ENCODE measurements at places on chromosomes 5 and 9. TPM values are rescaled to one million over a fixed set of nuclear protein-coding genes. Genes with fewer than 3 reads are reported as not detected.

C7 gene
- total RNA-seq = not detected

SLC46A2 gene
- not detected for total RNA-seq

BARX1 gene
- total RNA-seq = 0.52 TPM

BTNL9 gene
- total RNA-seq = 0.09 TPM

NPR3 gene
- not detected for total RNA-seq

ASPN gene
- not detected for total RNA-seq

TAF11L10 gene
- not detected for total RNA-seq

MEGF10 gene
- not detected for total RNA-seq

- no peaks in the 10 kb centered on the region for H3K4me1 ChIP-seq
- no peak overlapping the region for H3K4me3 ChIP-seq
- DNase-seq = no peak
- H3K27ac ChIP-seq = no peak overlapping the region
Measured at GRCh38 chr5:56783261-56783660, 32.1 kb upstream of the MAP3K1 start.

- no peaks in the 10 kb centered on the region for H3K4me1 ChIP-seq
- no peak overlapping the region for H3K4me3 ChIP-seq
- H3K27me3 ChIP-seq = no peaks in the 10 kb centered on the region
- no peak for DNase-seq
- no peak overlapping the region for H3K27ac ChIP-seq
- H3K36me3 ChIP-seq = no peaks in the 10 kb centered on the region
Measured at GRCh38 chr5:171693412-171693811, 92.2 kb upstream of the SMIM23 start.

DNA sequence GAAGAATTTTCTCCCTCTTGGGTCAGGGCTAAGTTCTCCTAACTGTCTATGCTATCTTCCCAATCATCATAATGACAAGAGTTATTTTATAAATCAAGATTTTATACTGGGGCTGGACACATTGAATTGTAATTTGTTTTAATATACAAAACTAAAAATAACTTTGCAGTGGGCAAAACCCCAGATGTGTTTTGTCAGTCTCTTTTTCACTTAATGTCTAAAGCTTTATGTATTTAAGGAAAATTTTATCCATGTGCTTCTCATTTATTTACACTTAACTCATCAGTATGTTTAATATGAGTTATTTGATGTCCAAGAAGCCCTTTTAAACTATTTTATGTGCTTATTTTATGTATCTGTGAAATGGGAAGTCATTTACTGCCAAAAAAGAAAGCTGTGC, 362.8 kb upstream of the ADAMTSL1 start:
- DNase-seq = no peak
- no peaks in the 10 kb centered on the region for H3K36me3 ChIP-seq
- no peaks in the 10 kb centered on the region for H3K4me1 ChIP-seq
- no peak overlapping the region for H3K27ac ChIP-seq
- H3K27me3 ChIP-seq = no peaks in the 10 kb centered on the region
- no peak overlapping the region for H3K4me3 ChIP-seq

GRCh38 chr5:72063219-72063819, 44.0 kb upstream of the MAP1B start:
- no peak overlapping the region for H3K4me3 ChIP-seq
- H3K36me3 ChIP-seq = no peaks in the 10 kb centered on the region
- no peak overlapping the region for H3K27ac ChIP-seq
- DNase-seq = no peak

DNA sequence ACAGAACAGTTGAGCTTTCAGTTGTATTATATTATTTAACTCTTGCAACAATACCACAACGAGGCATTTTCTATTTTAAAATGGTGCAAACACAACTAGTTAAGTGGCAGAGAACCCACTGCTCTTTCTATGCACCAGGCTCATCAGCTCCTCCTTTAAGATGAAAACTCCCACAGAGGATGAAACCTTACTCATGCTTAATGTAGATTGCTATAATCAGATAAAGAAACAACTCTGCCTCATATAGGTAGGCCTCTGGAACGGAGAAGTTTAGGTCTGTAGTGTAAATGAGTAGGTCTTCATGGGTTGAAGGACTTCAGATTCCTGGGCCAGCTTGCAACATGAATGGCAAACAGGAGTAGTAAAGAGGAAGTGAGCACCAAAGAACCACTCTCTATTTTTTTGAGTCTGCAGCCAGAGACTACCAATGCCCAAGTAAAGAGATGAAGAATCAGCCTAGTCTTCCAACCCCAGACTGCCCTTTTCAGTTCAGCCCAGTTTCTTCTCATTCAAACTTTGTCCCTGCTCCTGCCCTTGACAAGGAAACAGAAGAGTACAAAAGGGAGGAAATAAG, 33.9 kb downstream of the HACD4 start:
- H3K4me3 ChIP-seq = no peak overlapping the region
- no peak for DNase-seq
- H3K4me1 ChIP-seq = peaks cover 39% of the 10 kb centered on the region
- no peaks in the 10 kb centered on the region for H3K27me3 ChIP-seq

- no peak overlapping the region for H3K27ac ChIP-seq
- H3K4me1 ChIP-seq = no peaks in the 10 kb centered on the region
- no peak for DNase-seq
- H3K4me3 ChIP-seq = no peak overlapping the region
Measured at GRCh38 chr9:120307599-120307998, 272.4 kb downstream of the CDK5RAP2 start.

DNA sequence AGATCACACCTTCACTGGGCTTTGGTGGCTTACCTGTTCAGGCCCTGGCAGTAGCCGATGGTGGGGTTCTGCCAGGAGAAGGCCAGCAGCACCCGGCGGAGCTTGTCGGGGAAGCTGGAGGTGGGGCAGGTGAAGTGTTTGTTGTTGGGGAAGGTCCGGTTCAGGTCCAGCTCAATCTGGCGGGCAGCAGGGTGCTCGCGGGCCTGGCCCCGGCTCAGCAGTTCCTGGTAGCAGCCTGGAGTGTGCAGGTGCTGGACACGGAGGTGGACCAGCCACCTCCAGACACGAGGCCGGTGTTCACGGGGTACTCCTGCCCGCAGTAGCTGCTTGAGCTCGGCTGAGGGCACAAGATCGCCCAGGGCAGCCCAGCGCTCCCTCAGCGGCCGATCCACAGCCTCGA, 16.2 kb upstream of the CORO2A start:
- H3K4me3 ChIP-seq = no peak overlapping the region
- no peak overlapping the region for H3K27ac ChIP-seq
- DNase-seq = no peak

GRCh38 chr5:97778451-97778850, 595.4 kb upstream of the RIOK2 start:
- no peak overlapping the region for H3K4me3 ChIP-seq
- no peaks in the 10 kb centered on the region for H3K27me3 ChIP-seq
- no peak overlapping the region for H3K27ac ChIP-seq
- no peak for DNase-seq
- no peaks in the 10 kb centered on the region for H3K36me3 ChIP-seq

- peaks cover 4% of the 10 kb centered on the region for H3K4me1 ChIP-seq
- DNase-seq = no peak
- H3K27me3 ChIP-seq = peaks cover 24% of the 10 kb centered on the region
- no peak overlapping the region for H3K4me3 ChIP-seq
- H3K36me3 ChIP-seq = no peaks in the 10 kb centered on the region
Measured at GRCh38 chr9:17578577-17578910, 322 bp upstream of the SH3GL2 start.

GRCh38 chr5:56094579-56095361, 100.0 kb upstream of the IL6ST start:
- DNase-seq = no peak
- no peak overlapping the region for H3K27ac ChIP-seq
- H3K4me1 ChIP-seq = peaks cover 53% of the 10 kb centered on the region
- H3K4me3 ChIP-seq = no peak overlapping the region
- peaks cover 10% of the 10 kb centered on the region for H3K36me3 ChIP-seq
- H3K27me3 ChIP-seq = no peaks in the 10 kb centered on the region

- H3K4me1 ChIP-seq = no peaks in the 10 kb centered on the region
- no peak for DNase-seq
- H3K27me3 ChIP-seq = peaks cover 5% of the 10 kb centered on the region
- H3K36me3 ChIP-seq = no peaks in the 10 kb centered on the region
- no peak overlapping the region for H3K27ac ChIP-seq
Measured at GRCh38 chr9:27634879-27635278, 61.6 kb upstream of the C9orf72 start.

- no peaks in the 10 kb centered on the region for H3K36me3 ChIP-seq
- DNase-seq = no peak
- peaks cover 12% of the 10 kb centered on the region for H3K27me3 ChIP-seq
- H3K4me3 ChIP-seq = no peak overlapping the region
- no peak overlapping the region for H3K27ac ChIP-seq
Measured at GRCh38 chr9:117719161-117719920, 15.1 kb downstream of the TLR4 start.

DNA sequence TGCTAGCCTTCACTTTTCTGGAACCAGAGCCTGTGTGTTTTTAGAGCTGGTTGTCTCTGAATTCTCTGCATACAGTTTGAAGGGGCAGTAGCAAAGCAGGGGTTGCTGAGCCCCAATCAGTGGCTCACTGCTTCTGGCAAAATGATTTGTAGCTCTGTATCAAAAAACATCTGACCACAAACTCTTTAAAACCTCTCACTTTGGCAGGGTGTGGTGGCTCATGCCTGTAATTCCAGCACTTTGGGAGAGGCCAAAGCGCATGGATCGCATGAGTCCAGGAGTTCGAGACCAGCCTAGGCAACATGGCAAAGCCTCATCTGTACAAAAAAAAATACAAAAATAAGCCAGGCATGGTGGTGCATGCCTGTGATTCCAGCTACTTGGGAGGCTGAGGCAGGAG, 28.3 kb upstream of the APC start:
- no peaks in the 10 kb centered on the region for H3K27me3 ChIP-seq
- H3K4me1 ChIP-seq = peaks cover 37% of the 10 kb centered on the region
- DNase-seq = no peak
- H3K4me3 ChIP-seq = no peak overlapping the region
